ENCODE measurements at places on chromosomes 7 and 10.

GRCh38 chr7:95592570-95592969, 3.7 kb downstream of the PDK4 start:
- DNase-seq, result no peak

DNA sequence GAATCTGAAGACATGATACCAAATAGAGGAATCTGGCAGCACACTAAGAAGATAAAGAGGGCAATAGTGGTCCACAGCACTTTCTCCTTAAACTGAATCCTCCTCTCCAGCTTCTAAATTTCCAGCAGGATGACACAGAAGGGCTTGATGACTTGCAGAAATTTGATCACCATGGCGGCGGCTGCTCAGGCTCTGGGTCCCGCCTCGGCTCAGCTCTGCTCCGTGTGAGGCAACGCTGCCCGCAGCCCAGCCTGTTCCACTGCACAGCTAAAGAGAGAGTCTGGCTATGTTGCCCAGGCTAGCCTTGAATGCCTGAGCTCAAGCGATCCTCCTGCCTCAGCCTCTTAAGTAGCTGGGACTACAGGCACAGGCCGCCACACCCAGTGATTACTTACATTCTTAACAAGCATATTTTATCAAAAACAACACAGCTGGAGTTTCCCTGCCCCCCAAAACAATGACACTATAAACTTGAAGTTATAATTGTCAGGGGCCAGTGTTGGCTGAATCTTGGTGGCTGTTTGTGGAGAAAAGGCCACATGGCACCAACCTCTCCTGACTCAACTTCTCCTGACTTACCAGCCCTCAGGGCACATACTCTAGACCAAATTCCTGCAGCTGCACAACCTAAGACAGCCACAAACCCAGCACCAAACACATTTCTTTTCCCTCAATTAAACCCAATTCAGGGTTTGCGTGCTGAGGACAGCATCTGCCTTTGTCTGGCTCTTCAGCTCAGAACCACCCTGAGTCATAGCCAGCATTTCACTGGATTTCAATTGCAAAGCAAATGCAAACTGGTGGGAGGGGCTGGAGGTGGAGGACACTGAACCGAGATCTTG, 11.6 kb upstream of the TNPO3 start:
- DNase-seq, result peak; percentile 35

GRCh38 chr7:18965657-18966056, 151.8 kb downstream of the TWIST1 start:
- DNase-seq, result no peak

DNA sequence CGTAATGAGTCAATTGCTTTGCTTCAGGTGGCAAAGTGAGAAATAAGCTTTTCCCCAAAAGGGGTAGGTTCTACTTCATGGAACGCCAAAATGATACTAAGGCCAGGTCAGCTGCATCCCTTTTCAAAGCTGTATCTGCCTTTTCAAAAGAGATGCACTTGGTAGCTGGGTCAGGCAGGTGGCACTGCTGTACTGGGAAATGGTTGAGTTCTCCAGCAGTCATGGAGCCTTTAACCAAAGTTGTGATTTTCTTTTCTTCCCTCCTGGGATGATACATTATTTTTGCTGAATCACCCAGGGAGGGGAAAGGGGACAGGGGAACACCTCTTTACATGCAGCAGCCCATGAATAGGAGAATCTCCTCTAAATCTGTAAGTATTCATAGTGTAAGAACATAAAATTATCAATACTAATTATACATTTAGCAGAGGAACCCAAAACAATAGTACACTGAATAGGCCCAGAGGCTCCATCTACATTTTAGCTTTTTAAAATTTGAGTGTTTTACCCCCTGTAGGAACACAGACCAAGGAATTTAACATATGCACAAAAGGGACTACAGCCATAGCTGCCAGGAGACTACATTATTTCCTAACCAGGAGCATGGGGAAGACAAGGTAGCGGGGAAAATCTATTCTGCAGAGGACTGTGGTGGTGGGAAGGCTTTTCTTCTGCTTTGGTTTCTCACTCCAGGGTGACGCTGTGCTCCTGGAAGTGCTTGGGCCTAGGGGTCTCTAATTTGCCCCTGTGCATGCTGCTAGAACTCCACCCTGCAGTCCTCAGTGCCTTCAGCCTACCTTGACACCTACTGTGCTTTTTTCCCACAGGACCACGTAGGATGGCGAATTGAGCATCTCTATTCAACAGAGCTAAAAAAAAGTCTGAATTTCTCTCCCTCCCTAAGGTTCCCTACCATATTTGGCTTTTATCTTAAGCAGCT, 6.4 kb upstream of the GPR22 start:
- peak; percentile 58 for DNase-seq

GRCh38 chr7:15011289-15011688, 108.7 kb upstream of the DGKB start:
- no peak for DNase-seq

DNA sequence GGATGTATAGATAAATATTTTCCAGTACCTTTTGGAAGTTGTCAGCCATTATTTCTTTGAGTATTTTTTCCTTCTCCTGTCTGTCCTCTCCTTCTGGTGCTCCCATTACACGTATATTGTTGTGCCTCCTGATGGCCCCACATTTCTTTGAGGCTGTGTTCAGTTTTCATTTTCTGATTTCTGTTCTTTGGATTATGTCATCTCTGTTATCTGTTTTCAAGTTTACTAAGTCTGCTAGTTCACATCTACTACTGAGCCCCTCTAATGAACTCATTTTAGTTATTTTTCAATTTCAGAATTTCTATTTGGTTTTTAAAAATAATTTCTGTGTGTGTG, 16.3 kb downstream of the RBM33 start:
- DNase-seq, result no peak

GRCh38 chr10:23055424-23056185, 39.8 kb upstream of the MSRB2 start:
- no peak for DNase-seq

GRCh38 chr7:37952240-37952639, 31.8 kb downstream of the EPDR1 start:
- DNase-seq, result no peak

DNA sequence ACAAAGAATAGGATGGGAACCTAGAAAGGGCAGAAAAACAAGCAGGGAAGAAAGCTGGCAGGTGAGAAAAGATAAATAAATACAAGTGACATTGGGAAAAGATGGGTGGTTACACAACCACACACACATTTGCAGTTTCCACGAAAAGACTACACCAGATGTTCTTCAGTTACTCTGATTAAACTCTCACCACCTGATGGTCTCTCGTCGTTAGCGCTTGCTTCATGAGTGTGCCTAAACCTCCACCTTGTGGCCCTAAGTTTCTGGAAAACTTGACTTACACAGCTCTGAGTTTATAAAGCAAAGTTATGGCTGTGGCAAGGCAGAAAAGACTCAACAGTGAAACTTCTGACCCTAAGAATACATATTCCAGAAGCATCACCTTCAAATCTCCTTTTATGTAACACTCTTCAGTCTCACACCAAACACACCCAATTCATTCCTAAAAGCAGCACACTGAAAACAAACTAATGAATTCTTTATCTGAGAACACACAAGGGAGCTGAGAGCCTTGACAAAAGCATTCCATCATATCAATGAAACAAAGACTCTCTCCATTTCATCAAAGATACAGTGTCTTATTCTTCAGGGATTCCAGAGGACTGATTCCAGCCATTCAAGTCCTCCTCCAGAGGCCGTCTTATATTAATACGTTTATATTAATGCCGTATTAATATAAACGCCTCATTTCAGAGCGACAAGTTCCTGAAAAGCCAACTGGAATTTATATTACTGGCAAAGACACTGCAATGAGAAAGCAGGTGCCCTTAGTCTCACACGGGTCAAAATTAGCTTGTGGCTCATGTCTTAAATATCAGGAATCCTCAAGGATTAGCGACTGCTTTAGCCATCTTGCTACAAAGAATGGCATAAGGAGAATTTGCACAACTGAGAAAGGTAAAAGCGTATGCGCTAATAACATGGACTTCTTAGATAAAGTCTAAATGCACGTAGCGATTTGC, 77.6 kb downstream of the RNF216 start:
- no peak for DNase-seq

GRCh38 chr10:17831896-17832295, 22.7 kb downstream of the MRC1 start:
- no peak for DNase-seq

- DNase-seq, result no peak
These were observed 5.5 kb downstream of the FXYD4 start for GRCh38 chr10:43376828-43377423.

All from RWPE1 (cell line).